ENCODE measurements at places on chromosomes 3 and 15.

DNA sequence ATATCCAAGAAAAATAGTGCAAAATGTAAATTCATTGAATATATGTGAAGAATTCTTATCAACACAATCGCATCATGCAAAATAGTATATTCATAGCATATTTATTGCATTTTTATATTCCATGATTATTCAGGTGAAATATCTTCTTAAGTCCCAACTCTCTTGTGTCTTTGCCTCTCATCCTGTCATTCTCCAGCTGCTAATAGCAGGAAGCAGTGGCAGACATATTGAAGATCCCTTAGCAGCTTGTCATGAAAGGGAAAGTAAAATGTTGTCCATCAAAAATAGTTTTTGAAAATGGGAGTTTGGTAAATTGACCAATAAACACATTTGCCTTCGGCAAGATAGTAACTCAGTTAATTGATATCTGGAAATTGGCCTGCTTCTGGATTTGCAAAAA is 265.3 kb upstream of the TGFBR2 start:
- DNase-seq = no peak

GRCh38 chr3:113193288-113193687 is 18.1 kb upstream of the BOC start:
- DNase-seq = no peak

- peak; percentile 63 for DNase-seq
These were observed 77.2 kb downstream of the RTP4 start for GRCh38 chr3:187445356-187445755.

GRCh38 chr15:83207660-83208366 is at the start of gene HDGFL3:
TSS of gene HDGFL3 (minus strand) at chr15:83207823. CDS start at chr15:83207414, 409 bp downstream.
- DNase-seq = peak; percentile 37

GRCh38 chr3:195004512-195005250 is 266.3 kb downstream of the XXYLT1 start:
- DNase-seq = no peak

DNA sequence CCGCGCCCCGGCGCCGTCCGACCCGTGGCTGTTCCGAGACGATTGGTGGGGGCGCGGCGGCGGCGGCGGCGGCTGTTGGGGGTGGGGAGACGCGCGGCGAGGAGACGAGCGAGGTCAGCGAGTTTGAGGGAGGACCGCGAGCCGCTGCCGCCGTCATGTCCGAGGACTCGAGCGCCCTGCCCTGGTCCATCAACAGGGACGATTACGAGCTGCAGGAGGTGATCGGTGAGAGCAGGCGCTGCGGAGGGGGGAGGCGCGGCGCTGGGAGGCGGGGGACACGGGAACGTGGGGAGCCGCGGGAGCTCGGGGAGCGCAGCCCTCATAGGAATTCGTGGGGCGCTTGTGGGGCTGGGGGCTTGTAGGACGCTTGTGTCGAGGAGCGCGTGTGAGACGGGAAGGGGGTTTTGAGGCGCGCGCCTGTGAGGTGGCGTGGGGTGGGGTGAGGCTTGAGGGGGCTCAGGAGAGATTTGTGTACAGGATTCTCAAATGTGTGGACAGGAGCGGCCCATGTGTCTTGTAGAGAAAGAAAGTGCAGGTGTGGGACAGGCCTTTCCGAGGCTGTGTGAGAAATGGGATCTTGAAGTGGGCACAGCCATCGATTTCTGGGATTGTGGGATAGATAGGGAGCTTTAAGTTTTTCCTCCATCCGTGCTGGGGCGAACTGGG is 518 bp downstream of the OXSR1 start:
- DNase-seq = no peak

- DNase-seq = no peak
These were observed 18.7 kb downstream of the FBXL22 start for GRCh38 chr15:63615935-63616334.

GRCh38 chr3:73624821-73625665 is at the start of gene PDZRN3:
TSS of gene PDZRN3 (minus strand) at chr3:73624941.
- DNase-seq = peak; percentile 49

Data from amygdala (tissue), 56 donors.